ENCODE measurements at places on chromosomes 2 and 18.

DNA sequence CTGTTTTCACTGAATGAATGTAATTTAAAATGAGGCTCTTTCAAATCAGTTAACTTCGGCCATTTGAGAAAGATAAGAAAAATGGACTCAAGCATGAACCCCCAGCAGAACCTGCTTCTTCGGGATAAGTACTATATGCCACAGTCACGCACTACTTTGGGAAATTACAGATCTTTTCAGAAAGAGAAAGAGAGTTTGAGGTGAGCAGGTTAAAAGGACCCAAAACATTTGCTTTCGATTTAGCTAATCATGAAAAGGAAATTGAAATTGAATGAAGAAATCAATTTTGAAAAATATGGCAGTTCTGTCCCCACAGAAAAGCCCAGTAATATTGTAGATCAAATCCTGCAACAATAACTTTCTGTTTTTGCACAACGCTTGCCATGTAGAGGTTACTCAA lies 156.9 kb downstream of the GRB14 start:
- no peak for DNase-seq

DNA sequence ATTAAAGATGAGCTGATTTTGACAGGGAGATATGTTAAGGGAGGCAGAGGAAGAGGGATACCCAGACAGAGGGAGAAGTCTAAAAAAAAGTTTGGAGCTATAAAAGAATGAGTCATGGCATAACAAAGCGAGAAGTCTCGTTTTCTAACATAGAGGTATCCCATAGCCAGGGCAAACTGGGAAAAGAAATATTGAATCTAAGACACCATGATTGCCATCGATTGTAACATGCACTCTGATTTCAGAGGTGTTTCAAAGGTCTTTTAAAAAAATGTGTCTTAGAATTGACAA lies 110.7 kb downstream of the MDH1 start:
- DNase-seq = no peak

- DNase-seq = no peak
Measured at GRCh38 chr18:41022484-41022883, 932.5 kb upstream of the PIK3C3 start.

GRCh38 chr2:118310681-118311429 lies 222.6 kb downstream of the INSIG2 start:
- no peak for DNase-seq

DNA sequence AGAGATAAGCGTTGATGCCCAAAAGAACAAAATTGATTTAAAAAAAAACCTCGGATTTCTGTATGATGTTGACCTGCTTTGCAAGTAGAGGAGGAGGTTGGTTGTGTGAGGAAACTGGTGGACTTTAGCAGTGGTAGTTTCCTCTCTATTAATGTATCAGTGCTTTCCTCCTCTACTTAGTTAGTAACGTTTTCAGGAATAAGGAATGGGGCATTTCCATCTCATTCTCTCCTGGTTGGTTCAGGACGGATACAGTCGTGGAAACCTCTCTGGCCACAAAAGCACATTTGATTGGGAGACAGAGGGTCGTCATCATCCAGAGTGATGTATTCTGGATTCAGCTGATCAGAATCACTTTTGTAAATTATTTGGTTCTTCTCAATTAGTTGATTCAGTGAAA lies 1.5 kb downstream of the FHOD3 start:
- no peak for DNase-seq

DNA sequence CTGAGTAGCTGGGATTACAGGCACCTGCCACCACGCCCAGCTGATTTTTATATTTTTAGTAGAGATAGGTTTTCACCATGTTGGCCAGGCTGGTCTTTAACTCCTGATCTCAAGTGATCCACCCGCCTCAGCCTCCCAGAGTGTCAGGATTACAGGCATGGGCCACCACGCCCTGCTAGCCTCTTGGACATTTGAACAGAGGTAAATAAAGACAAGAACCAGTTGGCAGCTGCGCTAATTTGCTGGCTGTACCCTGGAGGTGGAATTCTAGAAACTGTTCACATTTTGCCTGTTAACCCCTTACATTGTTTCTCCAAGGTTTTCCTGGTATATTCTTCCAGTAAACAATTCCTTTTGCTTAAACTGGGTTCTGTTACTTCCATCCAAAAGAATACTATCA lies 132.9 kb downstream of the CDH2 start:
- no peak for DNase-seq

GRCh38 chr2:165011199-165011598 lies 55.9 kb upstream of the SLC38A11 start:
- no peak for DNase-seq

GRCh38 chr18:45658756-45659155 lies 43.5 kb downstream of the SLC14A2 start:
- DNase-seq = no peak
